ENCODE measurements at places on chromosomes 2 and 18.

- DNase-seq: no peak
Measured at GRCh38 chr2:136347981-136348380, 230.0 kb upstream of the CXCR4 start.

GRCh38 chr2:7860693-7861092 lies 821.2 kb upstream of the ID2 start:
- DNase-seq: no peak

GRCh38 chr2:216375286-216375685 lies 3.0 kb upstream of the MARCHF4 start:
- no peak for DNase-seq

DNA sequence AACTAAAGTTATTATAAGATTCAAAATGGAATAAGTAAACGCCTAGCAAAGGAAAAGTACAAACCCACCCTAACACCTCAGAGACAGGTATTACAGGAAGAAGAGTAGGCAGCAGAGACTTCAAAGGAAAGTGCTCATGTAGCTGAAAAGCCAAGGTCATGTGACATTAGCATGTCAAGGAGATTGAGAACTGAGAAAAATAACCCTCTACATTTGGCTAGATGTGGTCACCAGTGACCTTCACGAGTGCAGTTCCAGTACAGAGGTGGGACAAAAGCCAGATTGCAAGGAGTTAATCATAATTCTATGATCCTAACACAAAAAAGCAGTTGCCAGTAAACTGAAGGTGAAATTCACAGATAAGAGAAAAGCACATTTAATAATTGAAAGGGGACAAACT lies 252.7 kb downstream of the ZEB2 start:
- DNase-seq: no peak

DNA sequence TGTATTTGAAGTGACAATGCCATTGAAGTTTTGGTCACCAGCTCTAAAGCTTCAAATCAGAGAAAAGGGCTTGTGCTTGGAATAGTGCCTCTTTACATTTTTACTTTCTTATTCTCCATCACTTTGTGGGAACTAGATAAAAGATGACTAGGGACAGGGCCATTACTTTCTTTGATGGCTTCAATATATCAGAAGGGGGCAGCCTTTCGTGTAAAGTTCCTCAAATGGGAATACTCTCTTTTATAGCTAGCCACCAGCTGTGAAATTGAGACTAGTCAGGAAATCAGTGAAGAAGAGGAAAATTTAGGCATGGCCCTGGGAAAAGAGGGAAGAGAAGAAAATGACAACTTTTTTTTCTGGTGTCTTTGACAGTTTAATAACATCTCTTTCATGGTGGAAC lies 242.5 kb downstream of the DCC start:
- no peak for DNase-seq

All from activated T-cell treated with anti-CD3 and anti-CD28 coated beads, Interleukin-2, amount 50 U/mL, for 72 hours (primary cell).